Activated naive CD8-positive, alpha-beta T cell treated with anti-CD3 and anti-CD28 coated beads, Interleukin-2, amount 10 ng/mL, durations not matched to agents 7 days and 5 days (primary cell): ENCODE measurements at places on chromosomes 12 and 14. TPM values are rescaled to one million over a fixed set of nuclear protein-coding genes. Genes with fewer than 3 reads are reported as not detected.

PLA2G1B gene
- not detected for total RNA-seq

SIRT4 gene
- total RNA-seq, result 1.7 TPM

CELA1 gene
- not detected for total RNA-seq

NID2 gene
- 0.20 TPM for total RNA-seq

DNA sequence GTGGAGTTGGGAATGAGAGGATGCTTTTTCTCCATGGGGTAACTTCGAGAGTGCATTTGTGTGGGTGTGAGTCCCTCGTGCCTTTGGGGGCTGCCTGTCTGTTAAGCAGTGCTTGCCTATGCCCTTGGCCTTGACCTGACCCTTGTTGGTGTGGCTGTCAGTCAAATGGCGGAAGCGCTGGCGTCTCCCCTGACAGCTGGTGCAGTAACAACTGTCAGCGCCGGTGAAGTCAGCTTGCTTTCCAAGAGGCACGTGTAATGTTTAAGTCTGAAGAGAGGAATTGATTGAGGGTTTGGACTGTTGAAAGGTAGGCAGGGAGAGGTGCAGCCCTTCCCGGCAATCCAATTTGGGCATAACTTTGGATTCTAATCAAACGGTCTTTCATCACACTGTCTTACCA, 211.3 kb downstream of the AACS start:
- no peak overlapping the region for H3K27ac ChIP-seq
- no peak overlapping the region for H3K4me3 ChIP-seq
- DNase-seq, result no peak

GRCh38 chr14:64915797-64916196, 1.5 kb downstream of the CHURC1 start:
- H3K27me3 ChIP-seq, result peaks cover 2% of the 10 kb centered on the region
- peak overlapping the region; percentile 95 for H3K4me3 ChIP-seq
- no peak overlapping the region for H3K27ac ChIP-seq
- H3K36me3 ChIP-seq, result peaks cover 24% of the 10 kb centered on the region
- no peak for DNase-seq

GRCh38 chr12:7610006-7610405, 55.7 kb downstream of the APOBEC1 start:
- H3K4me1 ChIP-seq, result peaks cover 16% of the 10 kb centered on the region
- H3K36me3 ChIP-seq, result peaks cover 6% of the 10 kb centered on the region
- H3K4me3 ChIP-seq, result peak overlapping the region; percentile 78
- H3K27ac ChIP-seq, result no peak overlapping the region
- no peak for DNase-seq
- peaks cover 28% of the 10 kb centered on the region for H3K27me3 ChIP-seq

- H3K4me3 ChIP-seq, result no peak overlapping the region
- peaks cover 2% of the 10 kb centered on the region for H3K27me3 ChIP-seq
- H3K36me3 ChIP-seq, result no peaks in the 10 kb centered on the region
- H3K4me1 ChIP-seq, result peaks cover 6% of the 10 kb centered on the region
Observed at GRCh38 chr12:14845350-14845750, 2.0 kb upstream of the ART4 start.

- no peak overlapping the region for H3K4me3 ChIP-seq
- no peaks in the 10 kb centered on the region for H3K27me3 ChIP-seq
- H3K27ac ChIP-seq, result no peak overlapping the region
- H3K4me1 ChIP-seq, result peaks cover 2% of the 10 kb centered on the region
- DNase-seq, result no peak
Observed at GRCh38 chr14:80570930-80571298, 359.6 kb upstream of the DIO2 start.

GRCh38 chr12:55642267-55642666, 5.6 kb downstream of the OR10P1 start:
- H3K36me3 ChIP-seq, result no peaks in the 10 kb centered on the region
- DNase-seq, result no peak
- H3K4me3 ChIP-seq, result no peak overlapping the region

GRCh38 chr12:100141998-100142850, 450 bp downstream of the BLTP3B start:
- H3K4me1 ChIP-seq, result peaks cover 29% of the 10 kb centered on the region
- peak overlapping the region; percentile 87 for H3K4me3 ChIP-seq

DNA sequence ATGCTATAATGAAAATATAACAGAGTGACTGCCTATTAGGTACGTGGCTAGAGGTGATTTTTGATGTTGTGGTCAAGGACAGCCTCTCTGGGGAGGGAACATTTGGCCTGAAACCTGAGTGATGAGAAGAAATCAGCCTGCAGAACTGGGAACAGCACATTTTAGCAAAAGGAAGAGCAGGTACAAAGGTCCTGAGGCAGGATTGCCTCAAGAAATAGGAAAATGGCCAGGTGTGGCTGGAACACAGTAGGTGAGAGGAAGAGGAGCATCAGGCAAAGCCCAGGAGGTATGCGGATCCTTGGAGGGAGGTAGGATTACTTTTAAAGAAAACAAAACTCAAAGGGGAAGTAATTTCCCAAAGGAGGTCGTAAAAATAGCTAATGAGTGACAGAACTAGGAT, 582.9 kb downstream of the MED13L start:
- H3K4me3 ChIP-seq, result no peak overlapping the region
- no peaks in the 10 kb centered on the region for H3K36me3 ChIP-seq
- H3K27me3 ChIP-seq, result no peaks in the 10 kb centered on the region
- no peak for DNase-seq
- H3K4me1 ChIP-seq, result no peaks in the 10 kb centered on the region

GRCh38 chr12:76029982-76030340, 1.6 kb downstream of the PHLDA1 start:
- peak overlapping the region; percentile 92 for H3K4me3 ChIP-seq
- peaks cover 9% of the 10 kb centered on the region for H3K27me3 ChIP-seq
- no peak for DNase-seq
- peak overlapping the region; percentile 93 for H3K27ac ChIP-seq
- peaks cover 25% of the 10 kb centered on the region for H3K4me1 ChIP-seq

- no peak overlapping the region for H3K27ac ChIP-seq
- no peak for DNase-seq
- H3K27me3 ChIP-seq, result peaks cover 2% of the 10 kb centered on the region
- H3K4me3 ChIP-seq, result no peak overlapping the region
- peaks cover 8% of the 10 kb centered on the region for H3K4me1 ChIP-seq
Observed at GRCh38 chr12:2290091-2290490, 237.3 kb downstream of the CACNA1C start.

DNA sequence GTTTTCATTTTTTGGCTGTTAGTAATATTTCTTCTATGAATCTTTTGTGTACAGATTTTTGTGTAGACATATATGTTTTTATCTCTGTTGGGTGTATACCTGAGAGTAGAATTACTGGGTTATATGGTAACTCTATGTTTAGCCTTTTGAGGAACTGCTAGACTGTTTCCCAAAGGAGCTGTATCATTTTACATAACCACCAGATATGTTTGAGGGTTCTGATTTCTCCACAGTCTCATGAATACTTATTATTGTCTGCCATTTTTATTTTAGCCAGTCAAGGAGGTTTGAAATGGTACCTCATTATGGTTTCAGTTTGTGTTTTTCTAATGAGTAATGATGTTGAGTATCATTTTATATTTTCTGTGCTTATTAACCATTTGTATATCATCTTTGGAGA, 1.9 kb downstream of the PCNX4 start:
- peak overlapping the region; percentile 94 for H3K4me3 ChIP-seq
- H3K36me3 ChIP-seq, result peaks cover 17% of the 10 kb centered on the region
- no peak for DNase-seq
- H3K27ac ChIP-seq, result peak overlapping the region; percentile 94
- H3K4me1 ChIP-seq, result peaks cover 26% of the 10 kb centered on the region

DNA sequence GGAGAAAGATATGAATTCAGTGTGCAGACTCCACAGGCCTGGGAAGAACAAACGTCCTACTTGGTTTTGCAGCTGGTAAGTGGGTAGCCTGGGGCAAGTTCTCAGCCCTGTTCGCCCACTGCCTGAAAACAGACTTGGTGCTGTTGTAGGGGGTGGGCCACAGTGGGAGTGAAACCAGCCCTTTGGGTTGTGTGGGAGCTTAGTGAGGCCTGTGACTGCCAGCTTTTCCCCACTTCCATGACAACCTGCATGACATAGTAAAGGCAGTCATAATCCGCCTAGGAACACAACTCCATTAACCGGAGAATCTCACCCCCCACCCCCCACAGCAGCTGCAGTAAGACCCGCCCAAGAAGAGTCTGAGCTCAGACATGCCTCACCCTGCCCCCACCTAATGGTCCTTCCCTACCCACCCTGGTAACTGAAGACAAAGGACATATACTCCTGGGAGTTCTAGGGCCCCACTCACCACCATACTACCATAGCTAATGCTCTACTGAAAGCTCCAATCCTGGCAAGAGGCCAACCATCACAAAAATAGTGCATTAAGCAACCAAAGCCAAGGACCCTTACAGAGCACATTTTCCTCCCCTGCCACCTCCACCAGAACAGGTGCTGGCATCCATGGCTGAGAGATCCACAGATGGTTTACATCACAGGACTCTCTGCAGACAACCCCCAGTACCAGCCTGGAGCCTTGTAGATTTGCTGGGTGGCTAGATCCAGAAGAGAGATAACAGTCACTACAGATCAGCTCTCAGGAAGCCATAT, 39.8 kb upstream of the LMNTD1 start:
- no peaks in the 10 kb centered on the region for H3K27me3 ChIP-seq
- H3K4me1 ChIP-seq, result peaks cover 39% of the 10 kb centered on the region
- no peak overlapping the region for H3K27ac ChIP-seq
- H3K36me3 ChIP-seq, result peaks cover 38% of the 10 kb centered on the region
- DNase-seq, result no peak
- no peak overlapping the region for H3K4me3 ChIP-seq
